Thyroid gland (tissue), 4 donors: ENCODE measurements at places on chromosomes 4 and X. TPM values are rescaled to one million over a fixed set of nuclear protein-coding genes. Genes with fewer than 3 reads are reported as not detected.

The SLC49A3 gene
- 15.9 TPM for total RNA-seq

The MTTP gene
- total RNA-seq = 0.50 TPM

The IL3RA gene
- 4.5 TPM for total RNA-seq

The RPL39 gene
- total RNA-seq = 609 TPM

The CTAG2 gene
- not detected for total RNA-seq

The KLB gene
- total RNA-seq = not detected

The FGFBP1 gene
- 2.3 TPM for total RNA-seq
